Placental pericyte (primary cell): ENCODE measurements at places on chromosomes 5 and 9. TPM values are rescaled to one million over a fixed set of nuclear protein-coding genes. Genes with fewer than 3 reads are reported as not detected.

The SHOC1 gene
- under 0.01 and 0.14 TPM in 2 replicates for total RNA-seq

The SEMA6A gene
- 1.1 TPM in 2 replicates for total RNA-seq

The SAPCD2 gene
- total RNA-seq = 0.22 and 15.9 TPM in 2 replicates

The NSG2 gene
- total RNA-seq = not detected in 2 replicates

The PCDHGA9 gene
- total RNA-seq = 4.6 and 6.2 TPM in 2 replicates

The FAM221B gene
- not detected in 2 replicates for total RNA-seq

The FIBCD1 gene
- 2.4 and 17.9 TPM in 2 replicates for total RNA-seq

The ZNF354C gene
- 3.9 and 7.0 TPM in 2 replicates for total RNA-seq

The WDR38 gene
- total RNA-seq = not detected in 2 replicates

The BNC2 gene
- 31.5 and 35.2 TPM in 2 replicates for total RNA-seq

The IFNA2 gene
- total RNA-seq = not detected in 2 replicates

The OR1Q1 gene
- not detected in 2 replicates for total RNA-seq

The CDKN2A gene
- total RNA-seq = 16.9 and 18.5 TPM in 2 replicates

The SLC1A3 gene
- 9.2 and 28.9 TPM in 2 replicates for total RNA-seq

The CCL27 gene
- not detected in 2 replicates for total RNA-seq

The WDR31 gene
- total RNA-seq = 0.43 and 1.3 TPM in 2 replicates

The SPATA31E1 gene
- total RNA-seq = not detected in 2 replicates

The OMD gene
- not detected in 2 replicates for total RNA-seq

The LCN12 gene
- 0.88 TPM in 1 of 2 replicates, not detected in the other for total RNA-seq

The WHRN gene
- 1.3 and 3.4 TPM in 2 replicates for total RNA-seq

The LRRC19 gene
- total RNA-seq = not detected in 2 replicates

The POLR1E gene
- total RNA-seq = 23.2 and 29.1 TPM in 2 replicates

The MORN5 gene
- total RNA-seq = 0.29 TPM in 1 of 2 replicates, not detected in the other

The NRARP gene
- 0.43 TPM in 1 of 2 replicates, not detected in the other for total RNA-seq

The ZMYND19 gene
- 15.5 and 30.6 TPM in 2 replicates for total RNA-seq

The CDH9 gene
- not detected in 2 replicates for total RNA-seq

The RGS3 gene
- 39.4 and 60.3 TPM in 2 replicates for total RNA-seq

The SLC6A7 gene
- total RNA-seq = under 0.01 TPM in 1 of 2 replicates, not detected in the other

The ISL1 gene
- not detected in 2 replicates for total RNA-seq

The RASEF gene
- 0.44 and 0.57 TPM in 2 replicates for total RNA-seq

The KCNV2 gene
- total RNA-seq = not detected in 2 replicates

The DMRT1 gene
- total RNA-seq = not detected in 2 replicates

The MCIDAS gene
- total RNA-seq = not detected in 2 replicates

The SPATA31A3 gene
- total RNA-seq = not detected in 2 replicates

The ZNF618 gene
- total RNA-seq = 11.2 and 23.0 TPM in 2 replicates

The CDH12 gene
- not detected in 2 replicates for total RNA-seq

The ROR2 gene
- total RNA-seq = 10.3 and 43.3 TPM in 2 replicates

The TAF11L10 gene
- total RNA-seq = not detected in 2 replicates
